Right renal cortex interstitium (tissue), 3 donors: ENCODE measurements at places on chromosomes 3 and 15.

- no peak for DNase-seq
These were observed 644.7 kb downstream of the OTOL1 start for GRCh38 chr3:162141272-162141791.

- no peak for DNase-seq
These were observed 4.4 kb downstream of the TERC start for GRCh38 chr3:169760479-169760878.

DNA sequence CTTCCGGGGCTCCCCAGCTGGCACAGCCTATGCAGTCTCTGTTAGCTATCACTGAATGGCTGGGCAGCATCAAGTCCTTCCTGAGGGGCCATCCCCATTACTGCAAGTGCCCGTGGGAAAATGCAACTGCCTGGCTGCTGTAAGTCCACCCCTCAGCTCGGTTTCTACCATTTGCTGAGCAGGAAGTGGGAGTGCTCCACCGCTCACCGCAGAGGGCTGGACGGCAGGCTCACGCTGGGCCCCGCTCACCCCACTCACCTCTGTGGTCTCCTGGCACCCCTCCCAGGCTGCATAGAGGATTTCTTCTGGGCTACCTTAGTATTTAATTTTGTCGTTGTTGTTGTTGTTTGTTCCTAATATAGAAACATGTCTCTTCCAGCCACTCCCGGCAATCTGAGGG, 270.2 kb downstream of the PLCL2 start:
- DNase-seq: no peak

- DNase-seq: no peak
These were observed 6.8 kb downstream of the PRRT3 start for GRCh38 chr3:9945358-9945757.

DNA sequence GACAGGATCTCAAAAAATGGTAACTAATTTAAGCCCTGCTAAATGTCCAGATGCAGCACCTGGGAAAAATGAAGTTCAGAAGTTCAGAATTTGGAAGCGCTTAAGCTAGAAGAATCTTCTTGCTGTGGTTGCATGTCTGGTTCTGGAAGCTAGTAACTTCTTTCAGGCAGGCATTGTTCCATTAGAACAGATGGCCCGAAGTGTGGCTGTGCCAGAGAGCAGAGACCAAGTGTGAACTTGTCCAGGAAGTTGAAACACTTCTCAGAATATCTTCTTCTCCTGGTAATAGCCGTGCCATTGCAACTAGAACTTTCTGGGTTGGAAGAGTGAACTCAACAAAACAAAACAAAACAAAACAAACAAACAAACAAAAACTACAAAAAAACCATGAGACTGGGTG, 80.0 kb downstream of the MITF start:
- DNase-seq: no peak

DNA sequence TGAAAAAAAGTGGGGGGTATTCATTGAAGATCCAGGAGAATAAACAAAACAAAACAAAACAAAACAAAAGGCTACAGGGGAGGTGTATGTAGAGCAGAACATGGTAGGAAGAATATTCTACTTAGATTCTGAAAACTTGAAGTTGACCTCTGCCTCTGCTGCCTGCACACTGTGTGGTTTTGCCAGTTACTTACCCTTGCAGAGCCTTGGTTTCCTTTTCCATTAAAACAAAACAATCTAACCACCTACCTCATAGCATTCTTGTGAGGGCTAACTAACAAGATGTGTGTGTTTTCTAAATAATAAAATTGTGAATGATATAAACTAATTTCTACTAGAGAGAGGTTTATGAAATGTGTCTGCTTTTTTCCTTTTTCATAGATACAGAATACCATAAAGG, 423.1 kb downstream of the TIGIT start:
- DNase-seq: no peak

DNA sequence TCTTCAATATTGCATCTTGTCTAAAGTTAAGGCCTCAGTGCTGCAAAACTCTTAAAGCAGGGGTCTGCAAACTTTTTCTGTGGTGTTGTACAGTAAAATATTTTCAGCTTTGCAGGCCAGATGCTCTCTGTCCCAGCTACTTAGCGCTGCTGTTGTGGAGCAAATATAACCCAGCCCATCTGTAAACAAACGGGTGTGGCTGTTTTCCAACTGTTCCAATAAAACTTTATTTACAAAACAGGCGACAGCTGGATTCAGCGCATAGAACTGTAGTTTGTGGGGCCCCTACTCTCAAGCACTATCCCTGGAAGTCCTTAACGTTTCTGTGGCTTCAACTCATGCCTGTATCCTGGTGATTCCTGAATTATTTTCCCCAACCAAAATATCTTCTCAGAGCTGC, 365.0 kb downstream of the FOXP1 start:
- DNase-seq: no peak

DNA sequence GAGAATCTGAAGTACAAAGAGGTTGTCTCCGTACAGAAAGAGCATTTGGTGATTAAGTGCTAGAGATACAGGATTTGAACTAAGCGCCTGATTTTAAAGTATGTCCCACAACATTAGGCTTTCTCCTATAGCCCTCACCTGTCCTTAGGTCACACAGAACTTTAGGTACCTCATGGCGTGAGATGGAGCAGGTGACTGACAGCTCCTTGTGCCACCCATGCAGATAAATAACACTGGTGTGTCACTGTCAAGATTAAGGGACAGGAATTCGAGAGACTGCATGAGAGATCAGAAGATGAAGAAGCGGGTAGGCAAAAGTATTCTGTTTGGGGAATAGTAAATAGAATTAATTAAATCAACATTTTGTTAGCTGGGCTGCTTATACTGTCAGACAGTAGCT, 1.1 kb downstream of the BLM start:
- DNase-seq: no peak

DNA sequence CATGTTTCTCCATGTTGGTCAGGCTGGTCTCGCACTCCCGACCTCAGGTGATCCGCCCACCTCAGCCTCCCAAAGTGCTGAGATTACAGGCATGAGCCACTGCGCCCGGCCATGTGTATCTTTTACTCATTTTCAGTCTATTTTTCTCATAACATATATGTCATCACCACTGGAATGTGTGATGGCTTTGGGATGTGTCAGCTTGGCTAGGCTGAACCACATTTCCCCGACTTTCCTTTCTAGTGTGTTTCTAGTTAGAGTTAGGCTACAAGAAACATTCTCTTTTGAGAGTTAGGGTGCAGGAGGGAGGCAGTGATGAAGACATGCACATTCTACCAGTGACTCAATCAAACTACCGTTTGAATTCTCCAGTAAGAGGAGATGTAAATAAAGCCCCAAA, 444.9 kb upstream of the THBS1 start:
- no peak for DNase-seq

- no peak for DNase-seq
These were observed 407.1 kb upstream of the CFAP20DC start for GRCh38 chr3:59456852-59457485.

- DNase-seq: no peak
These were observed 62.0 kb upstream of the ACP3 start for GRCh38 chr3:132255041-132255745.

- peak; percentile 27 for DNase-seq
These were observed at the start of the genes CHDH and IL17RB for GRCh38 chr3:53846134-53846850. TSS of gene CHDH (minus strand) at chr3:53846419. CDS start at chr3:53824008, 22,411 bp downstream. TSS of gene IL17RB (plus strand) at chr3:53846568. CDS start at chr3:53846589, 21 bp downstream.

DNA sequence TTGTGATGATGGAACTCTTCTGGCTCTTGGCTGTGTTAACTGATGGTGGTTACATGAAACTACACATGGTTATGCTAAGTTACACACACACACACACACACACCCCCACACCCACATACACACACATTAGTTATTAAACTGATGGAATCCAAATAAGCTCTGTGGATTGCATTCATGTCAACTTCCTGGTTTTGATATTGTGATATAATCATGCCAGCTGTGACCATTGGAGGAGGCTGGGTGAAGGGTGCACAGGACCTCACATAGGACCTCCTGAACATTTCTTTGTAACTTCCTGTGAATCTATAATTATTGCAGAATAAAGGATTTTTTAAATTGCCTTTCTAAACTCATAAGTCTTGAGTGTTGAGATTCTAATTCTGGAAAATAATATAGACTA, 58.9 kb upstream of the LIMD1 start:
- DNase-seq: no peak

GRCh38 chr3:77605865-77606264, 566.0 kb downstream of the ROBO2 start:
- no peak for DNase-seq

GRCh38 chr15:39360452-39360851, 220.4 kb upstream of the THBS1 start:
- DNase-seq: no peak

DNA sequence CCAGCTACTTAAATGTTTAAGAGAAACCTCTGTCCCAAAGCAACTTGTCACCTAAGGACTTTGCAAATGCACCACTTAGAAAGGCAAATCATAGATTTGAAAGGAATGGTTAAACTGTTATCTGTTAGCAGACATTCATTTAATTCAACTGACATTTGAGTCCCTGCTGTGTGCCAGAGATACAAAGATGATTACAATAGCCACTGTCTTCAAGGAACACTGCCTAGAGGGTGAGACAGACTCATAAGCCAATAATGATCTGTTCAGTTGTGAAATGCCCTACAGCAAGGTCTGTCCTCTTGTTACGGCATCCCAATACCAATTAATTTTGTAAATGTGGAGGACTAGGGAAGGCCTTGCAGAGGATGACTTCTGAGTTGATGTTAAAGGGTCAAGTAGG, 113.1 kb downstream of the ATG7 start:
- no peak for DNase-seq

GRCh38 chr3:186213946-186214345, 105.1 kb upstream of the ETV5 start:
- DNase-seq: no peak

DNA sequence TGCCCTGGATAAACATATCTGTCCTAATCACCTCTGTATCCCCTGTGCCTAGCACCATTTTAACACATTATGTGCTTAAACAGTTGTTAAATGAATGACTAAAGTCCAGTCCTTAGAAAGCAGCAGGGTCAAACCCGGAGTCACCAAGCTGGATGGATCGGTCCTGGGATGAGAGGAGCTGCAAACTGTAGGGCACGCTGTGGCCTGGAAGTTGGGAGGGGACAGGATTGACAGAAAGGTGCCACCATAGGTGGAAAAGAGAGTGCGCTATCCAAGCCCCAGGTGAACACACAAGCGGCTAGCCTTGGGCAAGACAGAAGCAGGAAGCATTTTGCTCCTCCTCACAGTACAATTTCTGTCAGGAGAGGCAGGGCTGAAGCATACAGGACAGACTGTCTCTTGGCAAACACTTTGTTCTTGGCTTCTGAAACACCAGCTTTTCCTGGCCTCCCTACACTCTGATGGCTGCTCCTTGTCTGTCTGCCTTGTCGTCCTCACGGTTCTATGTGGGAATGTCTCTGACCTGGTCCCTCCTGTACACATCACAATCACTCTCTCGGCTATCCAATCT, 48.4 kb upstream of the KY start:
- no peak for DNase-seq

DNA sequence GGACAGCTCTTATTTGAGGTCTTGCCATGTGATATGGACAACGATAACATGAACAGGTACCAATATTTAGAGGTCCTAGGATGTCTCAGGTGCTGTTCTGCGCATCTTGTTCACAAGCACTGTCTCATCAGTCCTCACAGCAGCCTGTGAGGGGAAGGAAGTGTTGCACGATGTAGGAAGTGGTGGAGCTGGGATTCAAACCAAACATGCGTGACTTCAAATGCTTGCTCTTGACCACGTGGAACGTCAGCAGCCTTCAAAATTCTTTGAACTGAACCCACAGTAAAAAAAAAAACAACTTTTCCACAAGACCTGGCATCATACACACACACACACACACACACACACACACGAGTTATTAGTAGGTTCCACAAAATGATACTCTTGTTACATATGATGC, 153.4 kb upstream of the SMAD3 start:
- DNase-seq: no peak

GRCh38 chr15:60134609-60135008, 130.5 kb downstream of the FOXB1 start:
- no peak for DNase-seq

DNA sequence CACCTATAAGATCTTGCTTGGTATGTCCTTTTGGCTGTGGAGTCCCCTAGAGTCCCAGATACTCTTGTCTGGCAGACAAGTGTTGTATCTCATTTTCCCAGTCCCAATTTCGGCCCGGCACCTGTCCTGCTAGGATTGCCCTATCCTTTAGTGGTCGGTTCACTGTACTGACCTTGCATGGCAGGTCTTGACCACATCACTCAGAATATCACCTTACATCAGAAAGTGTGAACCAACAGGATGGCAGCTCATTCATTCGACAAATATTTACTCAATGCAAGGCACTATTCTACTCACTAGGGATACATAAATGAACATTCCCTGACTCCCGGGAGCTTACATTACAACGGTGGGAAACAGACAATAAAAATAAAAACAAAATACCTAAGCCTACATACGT, 5.7 kb upstream of the CCDC80 start:
- DNase-seq: no peak

GRCh38 chr15:100301910-100302431, 39.8 kb downstream of the ADAMTS17 start:
- no peak for DNase-seq

- no peak for DNase-seq
These were observed 33.2 kb downstream of the RAB27A start for GRCh38 chr15:55256281-55257011.

DNA sequence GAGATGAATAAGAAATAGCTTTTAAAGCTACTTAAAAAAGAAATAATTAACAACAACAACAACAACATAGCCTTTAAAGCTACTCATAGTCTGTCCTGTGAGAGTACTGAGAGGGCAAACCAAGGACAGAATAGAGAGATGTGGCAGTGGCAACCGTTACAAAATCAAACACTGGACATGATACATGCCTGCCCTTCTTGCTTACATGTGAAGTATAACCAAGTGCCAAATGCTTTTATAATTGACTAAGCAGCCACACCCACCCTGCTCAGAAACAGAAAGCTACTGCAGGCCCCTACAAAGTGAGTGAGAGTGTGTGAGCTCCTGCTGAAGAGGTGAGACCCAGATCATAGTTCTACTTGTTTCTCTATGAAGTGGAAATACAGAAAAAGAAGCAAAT, 38.4 kb downstream of the NDUFB4 start:
- no peak for DNase-seq

- no peak for DNase-seq
These were observed 5.5 kb downstream of the CSRNP1 start for GRCh38 chr3:39147711-39148434.

DNA sequence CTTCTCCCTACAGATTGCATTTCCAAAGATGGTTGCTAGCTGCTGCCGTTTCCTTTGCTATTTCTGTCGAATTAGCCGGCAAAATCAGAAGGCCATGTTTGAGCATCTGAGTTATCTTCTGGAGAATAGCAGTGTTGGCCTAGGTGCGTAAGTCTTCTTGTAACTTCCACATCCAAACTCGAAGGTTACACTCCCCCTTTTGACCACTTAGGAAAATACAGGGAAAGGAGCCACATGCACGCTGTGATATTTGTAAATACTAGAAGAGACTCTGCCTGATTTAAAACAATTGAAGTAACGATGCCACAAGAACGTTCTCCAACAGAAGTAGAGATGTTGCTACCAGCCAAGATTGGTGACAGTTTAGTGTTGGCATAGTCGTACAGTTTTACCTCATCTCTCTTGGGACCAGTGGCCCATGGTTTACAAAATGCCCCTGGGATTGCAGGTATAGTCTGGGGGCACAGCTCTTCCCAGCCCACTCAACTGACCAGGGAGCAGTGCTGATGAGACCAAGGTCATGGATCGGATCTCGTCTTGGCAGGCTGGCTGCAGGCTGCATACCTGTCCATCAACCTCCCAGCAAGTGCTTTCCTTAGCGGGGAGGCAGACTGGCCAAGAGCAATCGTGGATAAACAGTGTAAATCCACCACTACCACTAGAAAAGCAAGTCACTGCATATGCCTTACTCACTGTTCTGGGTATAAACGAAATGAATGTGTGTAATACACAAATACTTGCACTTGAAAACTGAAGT, 268.4 kb upstream of the CHRM5 start:
- DNase-seq: no peak
